GM10248 (cell line): ENCODE measurements at places on chromosomes 3 and 15.
A peak's percentile ranks its signal among the peaks of the same experiment; 100 is the strongest.

DNA sequence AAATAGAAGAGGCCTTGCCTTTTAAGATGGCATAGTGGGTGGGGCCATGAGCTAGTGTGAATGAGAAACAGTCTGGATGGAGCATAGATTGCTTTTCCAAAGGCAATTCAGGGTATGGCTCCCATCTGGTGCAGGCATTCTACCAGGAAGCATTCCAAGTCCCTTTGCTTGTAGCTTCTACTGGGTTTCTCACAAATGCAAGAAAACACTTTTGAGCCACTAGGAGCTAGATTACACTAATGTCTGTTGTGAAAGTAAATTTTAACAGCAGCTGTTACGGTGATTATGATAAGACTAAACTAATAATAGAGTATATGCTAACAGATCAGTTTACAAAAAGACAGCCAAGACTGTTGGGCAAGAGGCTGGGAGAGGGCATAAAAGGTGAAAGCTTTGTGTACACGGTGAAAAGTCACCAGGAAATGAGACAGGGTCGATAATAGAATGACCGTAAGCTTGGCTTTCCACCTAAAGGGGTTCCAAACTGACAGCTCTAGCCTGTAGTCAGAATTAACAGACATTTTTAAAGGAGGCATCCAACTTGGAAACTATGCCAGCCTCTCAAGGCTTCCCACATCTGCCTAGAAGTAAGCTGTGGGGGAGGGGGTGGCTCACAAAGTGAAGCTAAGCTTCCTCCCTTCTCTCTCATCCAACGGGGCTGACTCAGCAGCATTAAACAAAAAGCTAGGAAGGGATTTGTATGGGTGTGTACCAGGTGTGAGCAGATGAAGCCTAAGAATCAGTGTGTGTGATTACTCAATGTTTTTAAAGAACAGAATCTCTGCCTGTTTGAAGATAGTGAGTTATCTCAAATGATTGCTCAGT is 61.1 kb upstream of the GPD1L start:
- no peak for DNase-seq

DNA sequence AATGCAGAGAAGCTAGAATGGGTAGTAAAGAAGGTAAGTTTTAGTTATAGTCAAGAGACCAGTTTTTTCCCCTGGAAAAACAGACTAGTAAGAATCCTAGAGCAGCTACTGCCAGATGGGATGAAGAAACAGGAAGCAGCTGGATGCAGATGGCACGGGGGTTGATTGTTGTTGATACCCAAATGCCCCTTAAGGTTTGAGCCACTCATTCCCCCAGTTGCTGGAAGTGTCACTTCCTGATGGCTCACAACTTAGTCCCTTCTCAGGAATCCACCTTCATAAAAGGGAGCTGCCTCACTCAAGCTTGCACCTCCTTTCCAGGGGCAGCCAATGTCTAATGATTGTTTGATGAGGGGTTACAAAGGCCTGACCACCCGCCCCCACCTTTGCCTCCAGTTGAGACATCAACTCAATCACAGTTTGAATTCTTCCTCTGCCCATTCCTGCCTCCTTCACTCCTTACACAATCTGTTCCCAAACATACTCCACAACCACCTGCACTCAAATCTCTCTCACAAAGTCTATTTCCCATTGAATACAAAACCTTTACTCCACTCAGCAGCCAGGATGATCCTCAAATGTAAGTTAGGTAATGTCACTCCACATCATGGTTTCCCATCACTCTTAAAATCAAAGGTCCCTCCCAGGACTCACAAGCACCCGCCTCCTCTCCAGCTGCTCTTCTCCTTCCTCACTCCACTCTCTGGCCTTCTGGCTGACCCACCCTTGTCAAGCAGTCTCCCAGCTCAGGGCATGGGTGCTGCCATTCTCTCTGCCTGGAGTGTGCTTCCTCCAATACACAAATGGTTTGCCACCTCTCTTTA is 450.1 kb upstream of the THBS1 start:
- no peak for DNase-seq

DNA sequence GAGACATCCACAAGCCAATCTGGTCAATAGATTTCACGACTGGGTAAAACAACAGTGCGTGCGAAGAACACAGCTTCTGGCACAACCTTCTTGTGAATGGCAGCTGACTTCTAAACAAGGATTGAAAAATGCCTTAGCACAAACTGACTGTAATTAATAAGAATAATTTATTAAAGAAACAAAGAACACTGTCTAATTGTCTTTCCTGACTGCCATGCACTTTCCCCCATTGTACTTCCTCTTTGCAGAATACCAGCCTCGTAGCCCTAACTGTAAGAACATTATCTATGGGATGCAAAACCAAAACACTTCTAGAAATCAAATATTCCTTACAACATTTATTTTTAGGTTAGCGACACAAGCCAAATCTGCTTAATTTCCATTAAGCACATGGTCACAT is 6.5 kb downstream of the FOXP1 start:
- DNase-seq: no peak

DNA sequence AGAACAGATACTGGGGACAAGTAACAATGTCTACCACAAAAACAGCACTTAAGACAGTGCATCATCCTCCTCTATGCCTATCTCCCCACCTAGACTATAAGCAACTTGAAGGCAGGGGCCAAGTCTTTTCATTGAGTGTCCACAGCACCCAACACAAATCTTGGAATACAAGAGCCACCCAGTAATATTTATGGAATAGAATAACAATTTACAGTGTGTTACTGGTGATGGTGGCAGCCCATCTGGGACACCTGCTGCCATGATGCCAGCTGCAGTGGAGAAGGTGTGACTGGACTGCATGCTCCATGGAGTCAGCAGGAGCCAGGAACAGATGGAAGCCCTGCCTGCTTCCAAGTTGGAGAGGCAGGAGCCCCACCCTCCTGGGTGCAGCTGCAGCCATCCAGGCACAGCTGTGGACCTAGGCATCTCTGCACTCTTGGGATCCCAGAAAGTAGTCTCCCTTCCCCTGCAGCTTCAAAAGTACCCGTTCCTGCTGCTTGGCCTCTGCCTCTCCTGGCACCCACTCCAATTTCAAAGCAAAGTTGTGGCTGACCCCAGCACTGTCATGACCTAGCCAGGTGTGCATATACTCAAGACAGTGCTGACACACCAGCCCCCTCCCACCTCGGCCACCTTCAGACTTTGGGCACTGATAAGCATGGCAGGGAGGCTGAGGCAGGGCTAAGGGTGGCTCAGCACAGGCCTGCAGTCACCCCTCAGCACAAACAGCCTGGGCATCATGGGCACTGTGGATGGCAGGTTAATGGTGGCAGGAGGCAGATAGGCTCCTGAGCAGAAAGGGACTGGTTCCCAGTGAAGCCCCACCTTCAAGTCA is 94.5 kb downstream of the TPRA1 start:
- no peak for DNase-seq

DNA sequence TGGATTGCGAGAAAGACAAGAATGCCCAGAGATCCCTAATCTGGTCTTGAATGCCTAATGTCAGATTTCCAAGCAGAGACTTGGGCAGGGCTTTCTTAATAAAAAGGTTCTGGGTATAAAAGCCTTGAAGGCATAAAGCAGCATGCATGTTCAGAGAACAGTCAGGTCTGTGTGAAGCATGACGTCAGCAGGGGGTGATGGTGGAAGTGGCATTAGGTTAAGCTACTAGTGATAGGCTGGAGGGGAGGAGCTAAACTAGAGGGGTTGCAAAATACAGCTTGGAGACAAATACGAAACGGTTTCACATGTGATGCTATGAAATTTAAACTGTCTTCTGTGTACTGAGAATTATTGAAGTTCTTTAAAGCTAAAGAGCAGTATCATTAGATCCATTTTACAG is 125.6 kb downstream of the VPS8 start:
- DNase-seq: no peak

- no peak for DNase-seq
Observed at GRCh38 chr3:123113889-123114450, 47.1 kb downstream of the PDIA5 start.

- no peak for DNase-seq
Observed at GRCh38 chr15:51696566-51696965, 15.3 kb downstream of the SCG3 start.

- no peak for DNase-seq
Observed at GRCh38 chr3:138578141-138578540, 15.9 kb downstream of the CEP70 start.

GRCh38 chr15:53710906-53711305 is 48.6 kb downstream of the WDR72 start:
- no peak for DNase-seq

GRCh38 chr15:34109797-34110663 is 8.1 kb downstream of the PGBD4 start:
- peak; percentile 31 for DNase-seq

- DNase-seq: no peak
Observed at GRCh38 chr15:44458429-44458828, 31.0 kb downstream of the CTDSPL2 start.

- DNase-seq: no peak
Observed at GRCh38 chr3:40404591-40405198, 17.7 kb downstream of the ENTPD3 start.

DNA sequence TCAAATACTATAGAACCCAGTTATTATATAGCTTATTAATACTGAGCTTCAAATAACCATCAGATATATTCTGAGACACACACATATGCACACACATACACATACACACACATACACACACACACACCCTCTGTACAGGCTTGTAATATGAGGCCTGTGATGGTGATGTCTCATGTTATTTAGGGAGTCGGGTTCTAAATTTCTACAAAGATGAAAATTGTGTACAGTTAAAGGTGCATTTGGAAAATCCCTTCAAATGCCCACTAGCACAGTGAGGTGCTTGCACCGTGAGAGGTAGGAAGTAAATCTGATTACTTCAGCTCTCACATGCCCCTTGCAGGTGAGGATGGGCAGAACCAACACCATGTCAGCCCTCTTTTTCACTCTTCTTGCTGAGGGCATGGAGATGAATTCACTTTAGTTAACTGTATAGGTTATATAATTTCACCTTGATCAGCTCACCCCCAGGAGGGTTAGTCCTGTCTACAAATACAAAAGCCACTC is 294.5 kb upstream of the PROK2 start:
- DNase-seq: no peak

GRCh38 chr15:35784745-35785144 is 238.8 kb upstream of the DPH6 start:
- no peak for DNase-seq

DNA sequence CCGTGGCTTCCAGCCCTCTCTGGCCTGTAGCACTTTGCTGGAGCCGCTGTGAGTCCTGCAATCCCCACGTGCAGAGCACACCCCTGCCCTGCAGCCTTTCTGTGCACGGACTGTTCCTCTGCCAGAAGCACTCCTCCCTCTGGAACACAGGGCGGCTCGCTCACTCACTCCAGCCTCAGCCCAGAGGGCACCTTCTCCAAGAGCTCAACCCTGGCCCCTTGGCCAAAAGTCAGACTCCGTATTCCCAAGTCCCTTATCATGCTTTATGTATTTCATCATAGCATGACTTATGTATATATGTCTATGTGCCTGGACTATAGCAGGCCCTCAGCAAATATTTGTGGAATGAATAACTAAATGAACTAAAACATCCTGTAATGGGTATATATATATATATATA is 63.2 kb downstream of the ASB7 start:
- no peak for DNase-seq

- DNase-seq: no peak
Observed at GRCh38 chr15:99340347-99340746, 89.1 kb downstream of the LRRC28 start.

DNA sequence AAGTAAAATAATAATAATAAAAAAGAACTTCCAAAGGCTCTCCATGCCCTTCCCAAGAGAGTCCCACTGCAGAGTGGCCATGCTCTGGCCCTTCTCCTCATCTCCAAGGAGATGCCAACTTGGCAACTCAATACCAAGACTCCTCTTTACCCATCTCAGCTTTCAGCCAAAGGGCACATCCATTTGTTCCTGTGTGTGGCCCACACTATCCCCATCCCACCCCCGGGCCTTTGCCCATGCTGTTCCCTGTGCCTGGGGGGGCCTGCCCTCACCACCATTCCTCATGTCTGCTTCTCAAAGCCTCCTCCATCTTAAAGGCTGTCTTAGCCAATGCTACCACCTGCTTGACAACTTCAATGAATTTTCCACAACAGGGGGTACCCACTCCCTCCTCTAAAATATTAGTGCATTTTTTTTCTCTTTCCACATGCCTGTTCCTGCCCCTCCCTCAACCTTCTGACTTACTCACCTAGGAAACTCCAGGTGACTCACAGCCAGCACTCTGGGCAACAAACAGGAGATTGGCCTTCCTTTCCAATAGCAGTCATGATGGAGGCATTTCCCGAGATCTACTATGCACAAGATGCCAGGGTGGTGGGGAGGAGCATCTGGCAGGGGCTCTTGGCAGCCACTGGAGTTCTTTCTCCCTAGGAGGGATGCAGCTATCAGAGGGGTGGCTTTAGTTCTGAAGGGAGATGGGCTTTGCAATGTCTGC is 109.4 kb upstream of the SMAD3 start:
- DNase-seq: no peak

DNA sequence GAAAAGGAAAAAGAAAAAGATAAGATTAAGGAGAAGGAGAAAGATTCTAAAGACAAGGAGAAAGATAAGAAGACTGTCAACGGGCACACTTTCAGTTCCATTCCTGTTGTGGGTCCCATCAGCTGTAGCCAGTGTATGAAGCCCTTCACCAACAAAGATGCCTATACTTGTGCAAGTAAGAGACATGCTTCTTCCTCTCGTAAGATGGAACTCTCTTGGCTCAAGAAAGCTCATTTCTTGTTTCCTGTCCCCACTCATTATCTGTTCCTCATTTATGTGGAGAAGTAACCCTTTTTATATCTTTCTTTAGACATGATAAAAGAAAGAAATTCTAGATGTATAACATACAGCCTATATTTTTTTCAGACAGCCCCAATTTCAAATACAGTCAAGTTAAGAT is 101.4 kb downstream of the KLHL25 start:
- DNase-seq: no peak

DNA sequence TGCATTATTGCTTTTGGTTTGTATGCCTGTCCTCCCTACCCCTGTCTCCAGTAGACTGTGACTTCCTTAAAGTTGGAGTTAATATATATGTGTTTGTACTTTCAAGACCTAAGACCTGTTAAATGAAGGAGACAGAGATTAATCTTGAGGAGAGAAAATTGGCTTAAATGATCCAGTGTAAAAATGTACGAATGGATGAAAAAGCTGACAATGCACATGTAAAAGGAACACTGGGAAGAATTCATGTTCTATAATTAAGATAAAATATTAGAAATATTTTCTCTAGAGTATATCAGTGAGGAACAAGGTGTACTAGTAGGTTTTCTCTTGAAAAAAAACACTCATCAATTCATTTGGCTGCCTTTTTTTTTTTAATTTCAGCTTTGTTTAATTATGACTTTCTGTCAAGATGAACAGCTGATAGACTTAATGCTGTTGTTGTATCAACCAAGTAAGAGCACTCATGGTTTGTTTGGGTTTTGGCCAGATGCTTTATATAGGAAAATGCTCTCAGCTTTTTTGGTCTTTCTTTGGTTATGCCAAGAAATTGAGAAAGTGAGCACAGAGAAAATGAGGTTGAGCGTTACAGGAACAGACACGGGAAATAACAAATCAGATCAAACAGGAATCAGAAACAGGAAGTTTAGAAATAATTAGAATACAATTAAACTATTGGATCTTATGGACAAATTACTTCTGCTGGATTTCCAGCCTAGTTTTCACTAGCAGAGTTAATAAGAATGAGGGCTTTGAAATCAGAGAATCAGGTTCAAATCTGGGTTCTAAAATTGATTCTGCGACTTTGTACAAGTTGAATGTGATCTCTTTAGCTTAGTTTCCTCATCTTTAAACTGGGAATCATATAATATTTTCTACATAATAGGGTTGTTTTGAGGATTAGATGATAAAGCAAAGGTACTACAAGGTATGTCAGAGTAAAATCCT is 38.3 kb upstream of the AADAC start:
- no peak for DNase-seq

- no peak for DNase-seq
Observed at GRCh38 chr3:143559296-143559695, 289.0 kb downstream of the SLC9A9 start.
